ENCODE measurements at places on chromosomes 6 and 20.
A peak's percentile ranks its signal among the peaks of the same experiment; 100 is the strongest.

GRCh38 chr6:111989743-111990142 lies 64.2 kb upstream of the CCN6 start:
- no peak for DNase-seq

DNA sequence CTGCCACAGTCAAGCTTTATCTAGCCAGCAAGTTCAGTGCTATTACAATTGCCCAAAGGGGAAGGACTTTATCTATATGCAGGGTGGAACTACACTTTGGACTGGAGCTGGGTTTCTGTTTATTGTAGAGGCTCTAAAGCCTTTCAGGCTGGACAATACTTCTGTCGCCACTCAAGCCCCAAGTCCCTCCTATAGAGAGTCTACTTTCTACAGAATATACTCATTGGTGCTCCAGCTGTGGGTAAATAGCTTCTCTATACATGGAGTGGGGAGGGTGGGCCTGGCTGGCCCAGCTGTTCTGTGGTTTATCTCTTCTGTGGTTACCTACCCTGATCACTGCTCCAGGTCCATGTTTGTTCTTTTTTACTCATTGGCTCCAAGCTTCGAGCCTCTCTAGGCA lies 151.8 kb upstream of the MYLIP start:
- DNase-seq = no peak

DNA sequence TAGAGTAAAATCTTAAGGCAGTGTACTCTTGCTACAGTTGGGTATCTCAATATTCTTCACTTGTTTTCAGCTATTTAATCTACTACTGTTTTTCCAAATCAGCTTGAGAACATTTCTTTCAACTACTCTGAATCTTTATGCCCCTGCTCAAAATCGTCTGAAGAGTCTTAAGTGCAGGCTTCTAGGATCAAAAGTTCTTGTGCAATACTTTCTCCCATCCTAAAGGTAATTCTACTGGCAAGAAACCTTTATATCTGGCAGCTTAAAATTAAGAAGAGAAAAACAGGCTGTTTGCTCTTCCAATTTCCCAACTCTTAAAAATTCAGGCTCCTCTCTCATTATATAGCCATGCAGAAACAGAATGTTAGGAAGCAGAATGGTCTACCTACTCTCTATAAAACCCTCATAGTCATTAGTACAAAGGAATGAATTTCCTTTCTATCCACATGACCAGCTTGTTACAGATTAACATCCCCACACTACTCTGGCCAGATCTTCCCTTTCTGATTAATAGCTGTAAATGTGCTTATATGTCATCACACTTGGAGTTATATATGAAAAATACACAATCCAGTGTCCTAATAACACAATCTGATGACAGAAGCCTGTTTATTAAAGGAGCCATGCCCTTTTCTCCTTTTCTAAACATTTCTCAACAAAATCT lies 122.2 kb upstream of the FAM184A start:
- DNase-seq = no peak

- DNase-seq = no peak
These were observed 75.1 kb downstream of the QKI start for GRCh38 chr6:163489584-163489983.

- DNase-seq = no peak
These were observed 21.8 kb upstream of the MYLK2 start for GRCh38 chr20:31797364-31797763.

GRCh38 chr6:6866656-6867403 lies 240.9 kb upstream of the RREB1 start:
- no peak for DNase-seq

GRCh38 chr20:31606804-31607639 lies 1.9 kb downstream of the ID1 start:
- DNase-seq = no peak

- peak; percentile 46 for DNase-seq
These were observed 32.6 kb downstream of the CEP85L start for GRCh38 chr6:118618676-118619377.

DNA sequence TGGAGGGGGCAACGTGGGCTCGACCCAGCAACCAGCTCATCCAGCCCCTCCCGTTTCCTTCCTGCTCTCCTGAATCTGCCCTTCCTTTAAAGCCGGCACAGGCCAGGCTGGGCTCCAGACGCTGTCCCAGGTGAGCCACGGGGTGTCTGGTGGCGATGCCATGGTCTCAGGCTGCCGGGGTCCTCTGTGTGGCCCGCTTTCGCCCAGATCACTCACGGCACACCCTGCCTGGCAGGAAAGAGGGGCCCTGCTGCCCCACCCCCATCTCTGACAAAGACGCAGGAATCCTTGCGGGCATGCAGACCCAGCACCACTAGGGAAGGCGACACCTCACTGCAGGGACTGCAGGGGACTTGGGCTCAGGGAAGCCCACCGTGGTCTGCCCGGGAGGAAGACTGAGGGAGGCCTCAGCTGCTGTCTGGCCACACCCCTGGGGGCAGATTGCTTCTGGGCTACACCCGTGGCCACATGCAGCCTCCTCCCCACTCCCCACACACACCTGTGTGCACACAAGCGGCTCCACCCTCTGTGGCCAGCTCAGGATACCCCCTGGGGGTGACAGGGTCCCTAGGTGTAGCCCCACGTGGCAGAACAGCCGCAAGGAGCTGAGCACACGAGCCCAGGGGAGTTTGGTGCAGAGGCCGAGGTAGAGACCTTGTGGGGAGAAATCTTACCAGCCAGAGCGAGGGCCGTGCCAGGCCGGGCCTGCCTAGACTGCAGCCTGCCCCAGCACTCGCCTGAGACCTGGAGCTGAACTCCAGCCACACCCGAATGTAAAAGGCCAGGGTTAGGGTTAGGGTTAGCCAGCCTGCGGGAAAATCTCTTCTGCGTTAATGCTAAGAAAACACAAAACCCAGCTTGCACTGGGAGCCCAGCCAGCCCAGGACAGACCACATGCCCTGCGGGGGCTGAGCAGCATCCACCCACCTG lies 104.6 kb downstream of the DLL1 start:
- no peak for DNase-seq

- no peak for DNase-seq
These were observed 172.8 kb upstream of the MAP3K7 start for GRCh38 chr6:90759664-90760063.

GRCh38 chr20:49666911-49667310 lies 46.8 kb downstream of the B4GALT5 start:
- no peak for DNase-seq

- no peak for DNase-seq
These were observed 141.8 kb upstream of the BMP5 start for GRCh38 chr6:56017198-56017597.

- DNase-seq = no peak
These were observed 278.6 kb upstream of the MAP3K7 start for GRCh38 chr6:90865513-90865912.

- DNase-seq = no peak
These were observed 538 bp upstream of the GRM1 start for GRCh38 chr6:146028252-146028795.

GRCh38 chr6:109034526-109034925 lies 60.1 kb downstream of the SESN1 start:
- DNase-seq = no peak

DNA sequence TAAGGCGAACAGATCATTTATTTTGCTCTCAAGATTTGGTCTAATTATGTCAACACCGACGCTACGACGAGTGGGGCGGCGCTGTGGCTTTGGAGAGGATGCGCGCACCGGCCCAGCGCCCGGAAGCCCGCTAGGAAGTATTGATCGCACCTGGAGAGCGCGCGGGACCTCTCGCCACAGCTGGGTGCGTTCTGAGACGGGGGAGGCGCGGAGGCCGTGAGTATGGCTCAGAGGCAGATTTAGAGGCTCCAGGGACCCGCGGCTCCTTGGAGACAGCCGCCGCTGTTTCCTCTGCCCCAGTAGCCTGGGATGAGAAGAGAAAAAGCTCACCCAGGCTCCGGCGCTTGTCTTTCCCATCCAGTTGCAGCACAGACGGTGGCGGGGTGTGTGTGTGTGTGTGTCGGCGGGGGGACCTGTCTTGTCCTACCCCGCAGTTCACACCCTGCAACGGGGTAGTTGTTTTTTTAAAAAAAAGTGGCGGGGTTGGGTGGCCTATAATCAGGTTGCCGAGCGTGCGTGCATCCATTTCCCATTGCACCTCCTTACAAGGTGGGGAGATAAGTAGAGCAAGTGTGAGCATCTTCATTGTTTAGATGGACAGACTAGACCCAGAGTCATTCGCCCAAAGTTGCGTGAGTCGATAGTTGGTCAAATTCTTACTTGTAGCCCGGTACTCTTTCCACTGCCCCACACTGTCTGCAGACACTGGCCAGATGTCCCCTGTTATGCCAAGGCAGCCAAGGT lies 11.2 kb downstream of the TFAP2D start:
- DNase-seq = no peak

GRCh38 chr20:25394276-25394675 lies 3.6 kb upstream of the ABHD12 start:
- DNase-seq = no peak

GRCh38 chr6:51995214-51995755 lies 92.1 kb downstream of the PKHD1 start:
- no peak for DNase-seq

DNA sequence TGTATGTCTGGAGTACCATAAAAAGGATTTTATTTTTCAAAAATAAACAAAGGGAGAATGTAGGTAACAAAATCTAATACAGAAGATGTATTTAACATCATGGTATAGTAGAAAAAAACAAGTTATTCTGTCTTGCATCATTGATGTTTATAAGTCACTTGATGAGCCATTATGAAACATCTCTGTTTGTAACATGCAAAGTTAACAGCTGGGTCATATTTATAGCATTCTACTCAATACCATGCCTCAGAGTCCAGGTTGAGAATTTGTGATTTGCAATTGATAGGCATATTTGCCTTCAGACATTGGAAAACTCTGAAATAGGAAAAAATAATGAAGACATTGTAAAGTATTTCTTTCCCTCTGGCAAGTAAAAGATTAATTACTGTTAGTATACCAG lies 52.3 kb upstream of the IL20RA start:
- no peak for DNase-seq

GRCh38 chr6:113445201-113445600 lies 411.9 kb upstream of the MARCKS start:
- DNase-seq = no peak

- DNase-seq = no peak
These were observed 83.5 kb upstream of the SULF2 start for GRCh38 chr20:47868744-47869143.

Data from T follicular helper cell (primary cell).